ENCODE measurements at places on chromosomes 4 and X.

DNA sequence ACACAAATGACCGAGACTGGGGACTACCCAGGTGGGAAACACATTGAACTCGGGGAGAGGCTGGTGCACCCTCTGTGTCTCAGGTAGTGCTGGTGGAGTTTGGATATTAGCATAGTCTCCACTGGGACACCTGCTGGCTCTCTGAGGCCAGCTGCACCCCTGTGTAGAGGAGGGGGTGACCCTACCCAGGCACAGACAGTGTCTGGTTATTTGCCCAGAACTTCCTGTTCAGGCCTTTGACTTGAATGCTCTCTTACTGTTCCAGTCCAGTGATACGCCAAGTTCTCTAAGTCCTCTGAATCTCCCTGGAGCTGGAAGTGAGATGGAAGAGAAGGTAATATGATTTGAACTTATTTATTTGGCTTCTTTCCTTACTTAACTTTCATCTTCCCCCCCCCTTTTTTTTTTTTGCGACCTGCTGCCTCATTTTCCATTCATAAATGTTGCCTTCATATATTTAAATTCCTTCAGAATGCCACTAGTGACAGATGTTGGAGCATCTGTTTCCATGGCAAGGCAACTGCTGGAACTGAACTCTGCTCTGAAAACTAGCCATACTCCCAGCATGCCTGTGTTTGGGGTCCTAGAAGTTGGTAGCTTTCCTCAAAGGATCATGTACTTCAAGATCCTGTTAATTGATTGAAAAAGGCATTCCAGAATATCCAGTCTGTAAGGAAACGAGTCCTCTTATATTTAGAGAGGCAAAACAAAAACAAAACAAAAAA lies 76.7 kb downstream of the AASDH start:
- H3K27me3 ChIP-seq, result no peaks in the 10 kb centered on the region
- no peaks in the 10 kb centered on the region for H3K36me3 ChIP-seq
- DNase-seq, result no peak
- H3K4me1 ChIP-seq, result no peaks in the 10 kb centered on the region
- no peak overlapping the region for H3K4me3 ChIP-seq
- no peak overlapping the region for H3K27ac ChIP-seq

DNA sequence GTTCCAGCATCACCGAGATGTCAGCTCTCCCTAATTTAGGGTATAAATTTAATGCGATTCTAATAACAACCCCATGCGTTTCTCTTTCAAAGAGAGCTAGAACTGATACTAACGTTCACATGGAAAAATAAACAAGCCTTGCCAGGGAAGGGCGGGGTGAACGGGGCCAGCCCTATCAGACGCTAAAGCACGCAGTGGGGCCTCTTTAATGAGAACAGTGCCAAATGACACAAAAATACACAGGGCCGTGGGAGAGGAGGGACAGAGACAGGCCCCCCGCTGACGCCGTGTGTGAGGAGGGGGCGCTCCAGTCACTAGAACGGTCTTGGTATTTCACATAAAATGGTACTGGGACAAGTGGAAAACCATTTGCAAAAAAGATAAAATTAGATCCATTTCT lies 21.3 kb upstream of the ADRA2C start:
- H3K36me3 ChIP-seq, result no peaks in the 10 kb centered on the region
- peaks cover 4% of the 10 kb centered on the region for H3K27me3 ChIP-seq
- H3K4me3 ChIP-seq, result no peak overlapping the region
- DNase-seq, result no peak

DNA sequence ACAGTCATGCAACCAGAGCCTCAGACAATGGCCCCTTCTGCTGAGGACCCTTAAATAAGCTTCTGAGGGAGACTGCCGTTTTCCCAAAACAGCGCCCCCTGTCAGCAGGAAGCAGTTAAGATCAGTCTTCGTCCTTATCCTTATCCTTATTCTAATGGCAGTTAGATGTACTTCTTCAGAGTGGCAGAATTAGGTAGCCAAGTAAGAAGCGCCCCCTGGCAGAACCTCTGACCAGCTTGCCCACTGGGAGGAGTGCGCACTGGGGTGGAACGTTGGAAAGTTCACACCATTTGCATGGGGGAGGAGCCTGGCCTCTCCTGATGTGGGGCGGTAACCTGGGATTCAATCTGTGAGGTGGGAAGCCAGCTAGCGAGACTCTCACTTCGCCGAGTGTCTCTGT lies 133.6 kb upstream of the QRFPR start:
- H3K27me3 ChIP-seq, result no peaks in the 10 kb centered on the region
- H3K27ac ChIP-seq, result no peak overlapping the region
- DNase-seq, result no peak
- no peaks in the 10 kb centered on the region for H3K36me3 ChIP-seq
- H3K4me1 ChIP-seq, result no peaks in the 10 kb centered on the region

GRCh38 chrX:39043838-39044550 lies 242.7 kb downstream of the MID1IP1 start:
- H3K27ac ChIP-seq, result no peak overlapping the region
- no peaks in the 10 kb centered on the region for H3K36me3 ChIP-seq
- no peaks in the 10 kb centered on the region for H3K4me1 ChIP-seq
- DNase-seq, result no peak

DNA sequence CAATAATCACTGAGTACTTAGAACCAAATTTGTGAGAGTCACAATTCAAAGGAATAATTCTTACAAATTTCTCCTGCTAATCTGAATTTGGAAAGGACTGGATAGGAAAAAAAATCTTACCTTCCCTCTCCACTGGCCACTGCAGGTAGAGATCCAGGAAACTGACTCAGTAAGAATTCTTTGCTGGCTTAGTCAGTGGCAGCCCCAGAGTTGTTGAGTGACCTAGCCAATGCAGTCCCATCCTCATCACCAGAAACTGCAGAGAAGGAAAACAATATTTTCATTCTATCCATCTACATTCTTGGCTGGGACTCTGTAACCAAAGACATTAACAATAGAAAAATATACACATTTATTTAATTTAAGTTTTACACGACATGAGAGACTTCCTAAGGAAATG lies 572.0 kb downstream of the ADGRL3 start:
- H3K27ac ChIP-seq, result no peak overlapping the region
- no peaks in the 10 kb centered on the region for H3K27me3 ChIP-seq
- no peak for DNase-seq
- no peaks in the 10 kb centered on the region for H3K36me3 ChIP-seq
- no peaks in the 10 kb centered on the region for H3K4me1 ChIP-seq

- DNase-seq, result no peak
- peaks cover 5% of the 10 kb centered on the region for H3K4me1 ChIP-seq
- no peaks in the 10 kb centered on the region for H3K27me3 ChIP-seq
- H3K27ac ChIP-seq, result no peak overlapping the region
- no peaks in the 10 kb centered on the region for H3K36me3 ChIP-seq
These were observed 6.7 kb downstream of the CD99 start for GRCh38 chrX:2697741-2698299.

DNA sequence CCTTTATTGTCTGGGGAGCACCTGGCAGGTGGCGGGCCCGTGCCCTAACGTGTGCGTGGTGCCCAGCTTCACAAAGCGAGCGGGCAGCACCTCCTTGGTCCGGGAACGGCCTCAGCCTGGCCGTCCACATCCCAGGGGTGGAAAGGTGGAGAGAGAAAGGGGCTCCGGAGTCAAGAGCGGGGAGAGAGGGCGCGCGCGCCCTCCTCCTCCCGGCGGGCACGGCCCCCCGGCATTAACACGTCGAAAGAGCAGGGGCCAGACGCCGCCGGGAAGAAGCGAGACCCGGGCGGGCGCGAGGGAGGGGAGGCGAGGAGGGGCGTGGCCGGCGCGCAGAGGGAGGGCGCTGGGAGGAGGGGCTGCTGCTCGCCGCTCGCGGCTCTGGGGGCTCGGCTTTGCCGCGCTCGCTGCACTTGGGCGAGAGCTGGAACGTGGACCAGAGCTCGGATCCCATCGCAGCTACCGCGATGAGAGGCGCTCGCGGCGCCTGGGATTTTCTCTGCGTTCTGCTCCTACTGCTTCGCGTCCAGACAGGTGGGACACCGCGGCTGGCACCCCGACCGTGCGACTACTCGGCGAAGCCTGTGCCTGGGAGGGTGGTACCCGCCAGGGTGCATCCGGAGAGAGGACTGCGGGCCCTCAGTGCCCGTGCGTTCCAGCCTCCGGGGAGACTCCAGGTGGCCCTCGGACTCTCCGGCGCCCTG lies at the start of gene KIT:
TSS of gene KIT (plus strand) at position 407 of the 701 bp plus-strand sequence. CDS start at position 465, 58 bp downstream.
- no peaks in the 10 kb centered on the region for H3K36me3 ChIP-seq
- no peak within 1 kb of the TSS for H3K27ac ChIP-seq
- H3K27me3 ChIP-seq, result no peaks in the 10 kb centered on the region
- no peak within 1 kb of the TSS for H3K4me3 ChIP-seq

- H3K4me1 ChIP-seq, result no peaks in the 10 kb centered on the region
- no peak overlapping the region for H3K4me3 ChIP-seq
- no peak for DNase-seq
- no peaks in the 10 kb centered on the region for H3K36me3 ChIP-seq
These were observed 112.5 kb downstream of the LDB2 start for GRCh38 chr4:16785793-16786527.

DNA sequence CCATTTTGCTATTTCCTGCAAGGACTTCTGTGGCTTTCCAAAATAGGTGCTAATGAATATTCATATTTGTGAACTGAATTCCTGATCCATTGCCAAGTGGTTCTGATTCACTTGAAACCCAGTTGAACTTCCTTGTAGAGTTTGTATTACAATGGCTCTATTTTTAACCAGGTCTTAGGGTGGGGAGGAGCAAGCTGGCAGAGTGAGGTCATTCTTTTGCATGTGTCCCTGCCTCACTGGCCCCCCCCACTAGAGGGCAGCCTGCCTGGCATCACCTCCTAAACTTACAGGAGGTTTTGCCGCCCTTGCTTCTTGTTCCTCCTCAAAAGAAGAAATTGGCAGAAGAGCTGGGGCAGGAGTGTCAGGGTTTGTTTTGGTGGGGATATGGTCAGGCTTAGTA lies 10.5 kb downstream of the PTTG2 start:
- H3K27me3 ChIP-seq, result no peaks in the 10 kb centered on the region
- DNase-seq, result no peak
- H3K4me3 ChIP-seq, result no peak overlapping the region
- H3K27ac ChIP-seq, result no peak overlapping the region
- no peaks in the 10 kb centered on the region for H3K36me3 ChIP-seq

GRCh38 chrX:105658136-105658535 lies 164.2 kb upstream of the NRK start:
- H3K27me3 ChIP-seq, result no peaks in the 10 kb centered on the region
- no peaks in the 10 kb centered on the region for H3K36me3 ChIP-seq
- no peak overlapping the region for H3K27ac ChIP-seq
- no peaks in the 10 kb centered on the region for H3K4me1 ChIP-seq

DNA sequence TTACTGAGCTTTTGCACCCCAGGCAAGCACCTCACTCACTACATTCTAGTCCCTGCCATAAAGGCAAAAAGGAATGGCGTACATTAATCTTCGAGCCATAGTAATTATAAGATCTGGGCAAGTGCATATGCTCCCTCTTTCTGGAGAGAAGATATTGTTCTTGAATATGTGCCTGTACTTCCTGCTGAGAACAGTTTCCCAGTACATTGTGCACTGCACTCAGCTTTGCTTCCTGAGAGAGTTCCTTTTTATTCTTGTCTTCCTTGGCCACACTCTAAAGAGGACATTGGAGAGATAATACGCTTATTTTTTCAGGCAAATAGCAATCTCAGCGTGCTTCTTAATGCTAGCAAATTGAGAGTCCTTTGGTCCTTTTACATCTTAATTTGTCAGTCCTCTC lies 909.0 kb upstream of the PCDH10 start:
- H3K27ac ChIP-seq, result no peak overlapping the region
- no peak overlapping the region for H3K4me3 ChIP-seq
- H3K4me1 ChIP-seq, result no peaks in the 10 kb centered on the region
- H3K36me3 ChIP-seq, result no peaks in the 10 kb centered on the region

- DNase-seq, result no peak
- H3K27me3 ChIP-seq, result no peaks in the 10 kb centered on the region
- H3K4me3 ChIP-seq, result no peak overlapping the region
- H3K27ac ChIP-seq, result no peak overlapping the region
- H3K4me1 ChIP-seq, result no peaks in the 10 kb centered on the region
- H3K36me3 ChIP-seq, result no peaks in the 10 kb centered on the region
These were observed 78.8 kb upstream of the BANK1 start for GRCh38 chr4:101711590-101712260.

GRCh38 chr4:140857111-140857510 lies 100.9 kb upstream of the TBC1D9 start:
- DNase-seq, result no peak
- H3K4me3 ChIP-seq, result no peak overlapping the region
- H3K27me3 ChIP-seq, result no peaks in the 10 kb centered on the region
- no peaks in the 10 kb centered on the region for H3K36me3 ChIP-seq
- H3K4me1 ChIP-seq, result no peaks in the 10 kb centered on the region

DNA sequence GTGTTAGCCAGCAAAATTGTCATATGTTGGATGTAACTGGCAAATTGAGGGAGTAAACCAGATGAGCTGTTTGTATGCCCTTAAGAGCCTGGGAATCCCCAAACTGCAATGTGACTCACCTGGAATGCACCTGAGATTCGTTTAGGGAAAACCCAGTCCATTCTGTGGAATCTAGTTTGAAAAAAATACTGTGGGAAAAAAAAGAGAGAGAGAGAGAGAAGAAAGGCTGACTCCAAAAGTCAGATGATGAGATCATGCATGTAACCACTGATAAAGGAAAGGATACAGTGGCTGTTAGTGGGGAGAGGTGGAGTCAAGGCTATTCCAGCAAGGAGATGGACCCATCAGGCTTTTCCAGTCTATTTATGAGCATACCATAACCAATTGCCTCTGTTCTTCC lies 48.5 kb downstream of the SLC9A7 start:
- no peak overlapping the region for H3K4me3 ChIP-seq
- peaks cover 4% of the 10 kb centered on the region for H3K4me1 ChIP-seq
- no peak overlapping the region for H3K27ac ChIP-seq
- no peaks in the 10 kb centered on the region for H3K27me3 ChIP-seq
- no peaks in the 10 kb centered on the region for H3K36me3 ChIP-seq
- no peak for DNase-seq

DNA sequence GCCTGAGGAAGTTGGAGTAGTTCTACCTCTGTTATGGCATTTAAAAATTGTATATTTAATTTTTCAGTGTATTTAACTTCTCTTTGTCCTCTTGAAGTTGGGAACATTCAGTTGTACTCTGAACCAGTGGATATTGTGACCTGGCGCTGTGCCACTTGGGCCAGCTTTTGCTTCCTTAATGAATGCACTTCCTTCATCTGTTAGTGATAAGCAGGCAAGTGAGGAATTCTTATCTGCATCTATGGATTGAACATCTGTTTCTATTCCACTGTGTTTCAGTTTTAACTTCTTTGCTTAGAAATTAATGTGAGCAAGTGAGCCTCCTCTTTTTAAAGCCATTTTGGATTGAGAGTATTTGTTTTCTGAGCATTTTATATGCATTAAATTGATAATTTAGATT lies 128.3 kb downstream of the UCHL1 start:
- no peaks in the 10 kb centered on the region for H3K36me3 ChIP-seq
- H3K27me3 ChIP-seq, result no peaks in the 10 kb centered on the region
- no peak overlapping the region for H3K4me3 ChIP-seq
- no peak overlapping the region for H3K27ac ChIP-seq
- H3K4me1 ChIP-seq, result no peaks in the 10 kb centered on the region

GRCh38 chr4:10596586-10597290 lies 87.8 kb downstream of the CLNK start:
- no peak for DNase-seq
- H3K27me3 ChIP-seq, result no peaks in the 10 kb centered on the region
- no peaks in the 10 kb centered on the region for H3K4me1 ChIP-seq
- H3K36me3 ChIP-seq, result no peaks in the 10 kb centered on the region
- no peak overlapping the region for H3K4me3 ChIP-seq

All from liver (tissue), 10 donors.